Right renal cortex interstitium (tissue), 3 donors: ENCODE measurements at places on chromosomes 5 and 9. TPM values are rescaled to one million over a fixed set of nuclear protein-coding genes. Genes with fewer than 3 reads are reported as not detected.

Gene GBGT1
- 1.6 TPM for polyA plus RNA-seq

Gene PLPP7
- polyA plus RNA-seq = 1.9 TPM

Gene CDC20B
- 0.69 TPM for polyA plus RNA-seq

Gene IL13
- not detected for polyA plus RNA-seq

Gene PCDHA11
- 0.19 TPM for polyA plus RNA-seq

Gene PHF24
- 0.17 TPM for polyA plus RNA-seq

Gene COL15A1
- 25.8 TPM for polyA plus RNA-seq

Gene ARHGEF28
- 50.6 TPM for polyA plus RNA-seq

Gene DIPK1B
- polyA plus RNA-seq = 31.9 TPM

Gene ADAMTSL2
- 1.3 TPM for polyA plus RNA-seq

Gene SLC4A9
- 18.1 TPM for polyA plus RNA-seq

Gene CER1
- polyA plus RNA-seq = 0.71 TPM

Gene LCN10
- polyA plus RNA-seq = 2.3 TPM

Gene BHMT2
- 30.3 TPM for polyA plus RNA-seq

Gene ANKRD18A
- polyA plus RNA-seq = 3.5 TPM

DNA sequence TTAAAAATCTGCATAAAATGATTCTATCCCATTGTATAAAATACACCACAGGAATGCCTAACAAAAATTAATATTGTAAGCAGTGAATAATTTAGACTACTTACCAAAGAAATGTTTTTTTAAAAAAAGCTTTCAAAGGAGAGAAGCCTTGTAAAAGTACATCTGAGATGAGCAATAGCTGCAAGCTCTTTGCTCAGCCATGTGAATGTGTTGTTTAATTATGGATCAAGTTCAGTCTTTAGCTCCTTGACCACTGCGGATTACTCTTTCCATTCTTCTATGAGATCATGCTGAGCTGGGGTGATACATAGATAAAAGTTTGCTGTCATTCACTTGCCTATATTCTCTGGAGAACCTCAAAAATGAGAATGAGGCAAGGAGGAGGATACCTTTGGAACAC is 782.4 kb upstream of the ZNF608 start:
- no peak for DNase-seq

- no peak for DNase-seq
Observed at GRCh38 chr5:9324348-9325077, 221.4 kb downstream of the SEMA5A start.

DNA sequence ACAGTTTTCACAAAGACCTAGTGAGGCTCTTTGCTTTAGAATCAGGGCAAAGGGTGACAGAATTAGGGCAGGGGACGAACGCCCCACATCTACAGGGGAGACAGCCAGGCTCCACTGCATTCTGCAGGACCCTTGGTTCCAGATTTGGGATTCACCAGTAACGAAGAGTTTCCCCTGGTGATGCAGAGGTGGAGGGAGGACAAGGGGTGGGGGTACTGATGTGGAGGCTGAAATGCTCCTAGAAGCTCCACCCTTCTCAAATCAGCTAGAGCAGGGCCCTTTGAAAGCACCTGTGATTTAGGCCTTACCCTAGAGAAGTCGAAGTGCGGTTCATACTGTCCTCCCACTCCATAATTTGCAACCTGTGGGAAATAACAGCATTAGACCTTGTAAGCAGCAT is 29.1 kb downstream of the P4HA2 start:
- no peak for DNase-seq

DNA sequence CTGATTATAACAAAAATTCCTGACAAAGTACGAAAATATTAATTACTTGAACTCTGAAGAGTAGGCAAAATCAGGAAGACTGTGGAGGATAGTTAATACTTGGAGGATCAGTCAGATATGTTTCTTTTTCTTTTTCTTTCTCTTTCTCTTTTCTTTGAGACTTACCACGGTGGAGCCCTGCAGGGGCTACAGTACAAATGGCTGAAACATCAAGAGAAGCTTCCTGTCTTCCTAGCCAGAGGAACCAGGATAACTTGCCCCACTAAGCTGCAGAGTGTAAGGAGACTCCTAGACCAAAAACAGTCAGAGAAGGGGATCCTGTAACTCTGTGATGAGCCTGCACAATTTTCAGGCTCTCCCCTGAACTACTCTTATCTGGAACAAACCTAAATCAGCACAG is 324.6 kb upstream of the TYRP1 start:
- no peak for DNase-seq

DNA sequence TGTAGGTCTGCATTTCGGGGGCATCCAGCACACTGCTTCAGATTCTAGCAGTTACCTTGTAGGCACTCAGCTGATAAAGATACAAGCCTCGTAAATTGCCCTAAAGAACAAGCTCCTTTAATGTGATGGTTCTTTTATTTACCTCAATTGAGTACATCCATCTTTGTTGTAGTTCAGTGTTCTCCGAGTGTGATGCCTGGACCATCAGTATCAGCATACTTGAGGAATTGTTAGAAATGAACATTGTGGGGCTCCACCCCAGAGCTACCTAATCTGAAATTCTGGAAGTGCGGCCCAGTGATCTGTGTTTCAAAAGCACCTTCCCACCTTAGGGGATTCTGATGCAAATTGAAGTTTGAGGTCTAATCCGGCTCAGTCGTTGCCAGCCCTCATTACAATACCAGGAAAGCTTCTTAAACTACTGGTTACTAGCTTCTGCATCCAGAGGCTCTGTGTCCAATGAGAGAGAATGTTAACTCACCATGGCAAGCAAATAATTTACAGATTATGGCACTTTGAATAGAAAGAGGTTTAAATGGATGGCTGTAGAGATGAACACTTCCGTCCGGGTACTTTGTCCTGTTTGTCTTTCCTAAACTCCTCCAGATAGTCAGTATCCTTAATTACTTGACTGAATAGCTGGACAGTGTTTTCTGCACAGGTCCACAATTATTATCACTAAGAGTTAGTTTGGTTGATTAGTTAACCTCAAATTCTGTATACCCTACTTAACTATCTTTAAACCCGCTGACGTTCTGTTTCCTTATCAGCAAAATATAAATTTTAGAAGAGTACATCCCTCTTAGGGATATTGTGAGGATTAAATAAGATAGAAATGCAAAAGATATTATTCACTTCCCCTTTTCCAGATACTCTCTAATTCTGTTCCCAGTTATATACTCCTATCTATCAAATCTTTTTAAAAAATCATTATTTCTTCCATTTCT is 47.9 kb downstream of the RAI14 start:
- DNase-seq = no peak

- DNase-seq = no peak
Observed at GRCh38 chr9:99389087-99390033, 167.3 kb downstream of the SEC61B start.

DNA sequence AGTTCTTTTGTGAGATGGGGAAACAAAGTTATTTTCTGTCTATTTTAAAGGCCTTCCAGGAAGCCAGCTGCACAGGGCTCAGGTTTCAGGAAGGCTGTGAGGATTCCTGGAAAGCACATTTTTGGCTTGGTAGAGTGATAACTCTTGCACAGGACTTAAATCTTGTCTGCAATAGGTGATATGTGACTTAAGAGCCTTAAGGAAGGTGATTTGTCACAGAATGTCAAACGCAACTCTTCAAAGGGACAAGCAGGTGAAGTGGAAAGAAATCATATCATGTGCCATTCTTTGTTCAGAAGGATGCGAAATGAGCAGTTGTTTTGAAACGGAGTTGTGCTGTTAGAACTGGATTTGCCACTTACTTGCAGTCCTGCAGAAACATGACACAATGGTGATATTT is 459.3 kb downstream of the MAT2B start:
- peak; percentile 27 for DNase-seq

- DNase-seq = no peak
Observed at GRCh38 chr5:174532455-174533453, 191.6 kb upstream of the MSX2 start.

DNA sequence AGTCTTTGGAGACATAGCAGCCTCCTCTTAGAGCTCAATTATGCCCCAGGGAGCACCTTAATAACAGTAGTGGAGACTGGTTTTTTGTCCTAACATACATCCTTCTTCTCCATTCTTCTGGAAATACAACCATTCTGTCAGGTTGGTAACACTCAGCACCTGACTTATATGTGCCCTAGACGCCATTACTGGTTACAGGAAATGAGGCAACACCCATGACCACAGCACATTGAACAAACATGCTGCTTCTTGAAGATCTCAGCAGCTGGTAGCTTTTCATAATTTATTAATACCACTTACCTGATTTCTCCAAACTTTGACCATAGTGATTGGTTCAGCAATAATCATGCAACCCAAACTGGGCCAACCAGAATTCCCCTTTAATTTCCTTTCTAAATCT is 25.1 kb upstream of the TRPM3 start:
- no peak for DNase-seq

GRCh38 chr5:93107141-93107540 is 473.9 kb downstream of the NR2F1-AS1 start:
- DNase-seq = no peak

- no peak for DNase-seq
Observed at GRCh38 chr9:1285526-1285925, 235.4 kb downstream of the DMRT2 start.

DNA sequence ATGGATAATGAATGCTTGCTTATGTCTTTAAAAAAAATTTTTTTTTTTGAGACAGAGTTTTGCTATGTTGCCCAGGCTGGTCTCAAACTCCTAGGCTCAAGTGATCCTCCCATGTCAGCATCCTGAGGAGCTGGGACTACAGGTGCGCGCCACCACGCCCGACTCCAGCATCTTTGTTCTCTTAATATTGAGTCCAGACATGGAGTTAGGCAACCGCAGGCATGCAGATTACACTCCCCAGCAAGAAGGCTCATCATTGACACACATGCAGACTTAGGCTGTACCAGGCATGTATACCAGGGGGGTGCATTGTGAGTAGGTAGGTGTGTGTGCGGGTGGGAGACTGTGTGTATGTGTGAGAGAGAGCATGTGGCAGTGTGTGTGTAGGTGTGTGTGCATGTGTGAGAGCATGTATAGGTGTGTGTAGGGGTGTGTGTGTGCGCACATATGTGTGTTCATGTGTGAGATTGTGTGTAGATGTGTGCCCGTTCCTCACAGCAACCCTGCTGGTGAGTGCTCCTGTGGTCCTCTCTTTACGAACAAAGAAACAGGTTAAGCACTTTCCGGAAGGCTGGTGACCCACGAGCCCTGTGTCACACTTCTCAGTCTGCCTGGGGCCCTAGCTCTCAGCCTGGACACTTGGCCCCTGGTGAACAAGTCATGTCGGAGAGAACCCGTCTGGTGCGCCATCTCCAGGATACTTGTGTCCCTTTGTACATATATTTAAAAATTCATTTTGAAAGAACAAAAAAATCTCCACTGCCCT is 6.2 kb downstream of the OBP2B start:
- no peak for DNase-seq

- no peak for DNase-seq
Observed at GRCh38 chr9:108235609-108236008, 620.2 kb downstream of the ACTL7B start.

- DNase-seq = no peak
Observed at GRCh38 chr5:167710444-167711073, 580.9 kb upstream of the WWC1 start.

DNA sequence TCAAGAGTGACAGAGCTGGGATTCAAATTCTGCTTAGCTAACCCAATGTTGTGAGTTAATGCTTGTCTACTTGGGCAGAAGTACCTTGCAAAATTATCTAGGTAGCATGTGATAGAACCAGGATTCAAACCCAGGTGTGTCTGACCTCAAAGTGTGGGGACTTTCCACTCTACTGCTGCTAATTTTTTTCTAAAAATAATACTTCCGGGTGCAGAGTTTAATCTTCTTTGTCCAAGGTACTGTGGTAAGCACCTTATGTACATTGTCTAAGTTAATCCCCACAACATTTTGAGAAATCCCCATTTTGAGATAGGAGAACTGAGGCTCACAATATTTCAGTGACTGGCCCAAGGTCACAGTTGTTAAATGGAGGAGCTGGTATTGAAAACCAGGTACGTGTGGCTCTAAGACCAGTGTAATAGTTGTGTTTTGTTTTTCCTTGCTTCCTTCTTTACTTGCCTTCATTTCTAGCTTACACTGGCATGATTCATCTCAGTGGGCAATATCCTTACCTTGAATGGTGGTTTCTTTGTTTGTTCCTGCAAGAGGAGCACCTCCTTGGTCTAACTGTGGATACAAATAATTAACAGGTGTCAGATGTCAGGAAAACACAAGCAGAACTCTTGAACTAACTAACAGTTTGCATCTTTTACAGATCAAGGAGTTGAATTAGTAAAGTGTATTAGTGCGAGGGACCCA is 7.5 kb downstream of the ALDOB start:
- no peak for DNase-seq

- DNase-seq = no peak
Observed at GRCh38 chr5:175638305-175638704, 19.6 kb upstream of the HRH2 start.

- DNase-seq = no peak
Observed at GRCh38 chr9:129163753-129164152, 14.3 kb downstream of the IER5L start.

DNA sequence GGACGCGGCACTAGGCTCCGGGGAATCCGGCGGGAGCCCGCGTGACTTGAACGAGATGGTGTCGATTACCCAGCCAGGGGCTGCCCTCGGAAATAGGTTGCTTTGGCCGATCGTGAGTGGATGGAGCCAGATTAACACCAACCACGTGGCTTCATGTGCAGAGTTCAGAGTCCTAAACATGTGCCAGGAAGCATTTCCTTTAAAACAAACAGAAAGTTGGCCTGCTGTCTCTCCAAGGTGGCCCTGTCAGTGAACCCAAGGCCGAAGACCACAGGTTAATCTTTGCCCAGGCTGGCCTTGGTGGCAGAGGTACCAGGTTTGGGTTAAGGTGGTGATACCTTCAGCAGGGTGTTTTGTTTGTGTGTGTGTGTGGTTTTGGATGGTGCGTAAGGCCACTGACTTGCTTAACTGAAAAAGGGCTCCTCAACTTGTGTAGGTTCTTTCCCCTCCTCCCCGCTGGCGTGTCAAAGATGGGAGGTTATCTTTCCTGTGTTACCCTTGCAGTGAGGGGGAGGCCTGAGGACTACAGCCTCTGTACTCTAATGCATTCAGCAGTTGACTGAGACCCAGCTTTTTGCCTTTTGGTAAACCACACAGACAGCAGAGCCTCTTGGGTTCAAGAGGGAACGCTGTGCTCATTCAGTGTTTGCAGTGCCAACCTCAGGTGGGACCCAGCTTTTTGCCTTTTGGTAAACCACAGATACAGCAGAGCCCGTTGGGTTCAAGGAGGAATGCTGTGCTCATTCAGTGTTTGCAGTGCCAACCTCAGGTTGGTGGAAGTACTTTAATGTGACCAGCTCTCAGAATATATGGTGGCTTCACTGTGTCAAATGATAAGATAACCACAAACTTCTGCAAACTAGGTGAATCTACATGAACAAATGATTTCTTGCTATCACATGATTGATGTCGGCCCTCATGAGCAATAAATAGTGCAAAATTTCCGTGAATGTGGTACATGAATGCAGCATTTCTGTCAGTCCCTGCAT is 1.4 kb downstream of the IQGAP2 start:
- no peak for DNase-seq

- DNase-seq = no peak
Observed at GRCh38 chr5:151483647-151484046, 36.2 kb downstream of the SLC36A1 start.

GRCh38 chr9:95731876-95732275 is 143.6 kb upstream of the ERCC6L2 start:
- no peak for DNase-seq
